Natural killer cell (primary cell): ENCODE measurements at places on chromosomes 5 and 9.

DNA sequence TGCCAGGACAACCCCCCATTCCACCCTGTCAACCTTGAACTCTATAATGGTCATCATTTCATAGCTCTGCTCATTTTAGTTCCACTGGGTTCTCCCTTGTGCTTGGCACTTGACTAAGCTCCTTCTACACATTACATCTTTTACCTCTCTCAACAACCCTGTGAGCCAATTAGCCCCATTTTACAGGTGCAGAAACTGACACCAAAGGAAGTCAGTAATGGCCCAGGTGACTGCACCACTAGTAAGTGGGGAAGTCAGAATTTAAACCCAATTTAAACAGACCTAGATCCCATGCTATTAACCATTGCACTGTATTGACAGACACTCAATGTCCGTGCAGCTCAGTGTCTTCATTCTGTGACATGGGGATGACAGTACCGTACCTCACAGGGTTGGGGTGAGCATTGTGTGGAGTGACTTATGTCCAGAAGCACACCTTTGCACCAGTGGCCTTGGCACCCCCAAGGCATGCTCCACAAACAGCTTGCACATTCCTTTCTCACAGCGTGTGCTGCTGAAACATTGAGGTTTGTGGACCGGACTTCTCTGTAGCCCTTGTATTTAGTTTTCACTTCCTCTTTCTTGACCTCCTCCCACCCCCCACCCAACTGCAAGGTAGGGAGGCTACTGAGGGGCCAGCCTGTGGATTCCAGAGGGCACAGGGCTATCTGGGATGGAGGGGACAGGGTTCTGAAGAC is 23.1 kb downstream of the IRF1 start:
- peak; percentile 53 for DNase-seq

DNA sequence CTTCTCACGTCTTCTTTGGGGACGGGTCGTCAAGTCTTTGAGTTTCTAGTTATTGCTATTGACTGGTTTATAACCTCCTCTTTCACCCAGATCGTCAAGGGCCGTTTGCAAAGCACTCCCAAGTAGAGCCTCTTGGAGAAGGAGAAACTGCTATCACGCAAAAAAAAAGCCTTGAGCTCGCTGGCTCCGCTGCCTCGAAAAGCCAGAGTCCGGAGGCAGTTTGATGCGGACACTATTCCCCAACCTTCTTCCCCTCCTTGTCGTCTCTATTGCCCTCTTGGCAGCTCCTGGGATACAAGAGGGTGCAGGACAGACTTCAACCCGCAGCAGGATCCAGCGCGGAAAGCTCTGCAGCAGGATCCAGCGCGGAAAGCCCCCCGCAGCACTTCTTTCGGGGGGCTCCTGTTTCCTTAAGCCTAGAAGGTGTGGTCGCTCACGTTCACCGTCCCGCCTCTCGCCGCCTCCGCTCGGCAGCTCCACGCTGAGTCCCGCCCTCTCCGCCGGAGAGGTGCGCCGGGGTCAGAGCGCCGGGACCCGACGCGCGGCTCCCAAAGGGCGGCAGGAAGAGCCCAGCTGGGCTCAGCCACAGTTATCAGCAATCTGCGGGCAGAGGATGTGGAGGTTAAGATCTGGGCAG is at the start of gene PCDHAC1:
Gene PCDHAC1 (plus strand): TSS at position 494 of the 637 bp plus-strand sequence. CDS start 594 bp downstream, outside the sequence.
- DNase-seq = peak; percentile 25

- no peak for DNase-seq
These were observed 1636.5 kb upstream of the C9orf72 start for GRCh38 chr9:29209748-29210291.

DNA sequence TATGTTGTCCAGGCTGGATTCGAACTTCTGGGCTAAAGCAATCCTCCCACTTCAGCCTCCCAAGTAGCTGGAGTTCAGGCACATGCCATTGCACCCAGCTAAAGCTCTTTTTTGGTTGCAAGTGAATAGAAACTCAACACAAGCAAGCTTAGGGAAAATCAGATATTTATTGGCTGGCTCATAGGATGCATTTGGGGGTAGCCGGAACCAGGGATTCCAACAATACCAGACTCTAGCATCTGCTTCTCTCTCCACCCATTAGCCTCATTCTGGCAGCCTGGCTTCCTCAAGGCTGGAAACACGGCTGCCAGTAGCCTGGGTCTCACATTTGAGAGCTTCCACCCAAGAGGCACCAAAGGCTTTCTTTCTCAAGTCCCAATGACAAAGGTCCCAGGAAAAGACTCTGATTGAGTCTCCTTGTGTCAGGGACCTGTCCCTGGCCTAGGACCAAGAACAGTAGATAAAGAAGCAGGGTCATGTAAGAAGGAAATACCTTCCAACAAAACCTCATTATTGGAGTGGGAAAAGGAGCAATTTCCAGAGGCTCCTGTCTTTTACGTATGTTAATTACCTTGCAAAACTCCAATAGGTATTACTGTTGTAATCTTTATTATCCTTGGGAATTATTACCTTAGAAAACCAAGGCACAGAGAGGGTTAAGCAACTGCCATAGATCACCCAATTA is 23.0 kb upstream of the B4GALT1 start:
- DNase-seq = no peak
